ENCODE measurements at places on chromosomes 13 and 19.

- no peak for DNase-seq
Measured at GRCh38 chr13:73259061-73260017, 200.5 kb downstream of the KLF5 start.

- DNase-seq = no peak
Measured at GRCh38 chr19:18776736-18777135, 14.4 kb downstream of the COMP start.

DNA sequence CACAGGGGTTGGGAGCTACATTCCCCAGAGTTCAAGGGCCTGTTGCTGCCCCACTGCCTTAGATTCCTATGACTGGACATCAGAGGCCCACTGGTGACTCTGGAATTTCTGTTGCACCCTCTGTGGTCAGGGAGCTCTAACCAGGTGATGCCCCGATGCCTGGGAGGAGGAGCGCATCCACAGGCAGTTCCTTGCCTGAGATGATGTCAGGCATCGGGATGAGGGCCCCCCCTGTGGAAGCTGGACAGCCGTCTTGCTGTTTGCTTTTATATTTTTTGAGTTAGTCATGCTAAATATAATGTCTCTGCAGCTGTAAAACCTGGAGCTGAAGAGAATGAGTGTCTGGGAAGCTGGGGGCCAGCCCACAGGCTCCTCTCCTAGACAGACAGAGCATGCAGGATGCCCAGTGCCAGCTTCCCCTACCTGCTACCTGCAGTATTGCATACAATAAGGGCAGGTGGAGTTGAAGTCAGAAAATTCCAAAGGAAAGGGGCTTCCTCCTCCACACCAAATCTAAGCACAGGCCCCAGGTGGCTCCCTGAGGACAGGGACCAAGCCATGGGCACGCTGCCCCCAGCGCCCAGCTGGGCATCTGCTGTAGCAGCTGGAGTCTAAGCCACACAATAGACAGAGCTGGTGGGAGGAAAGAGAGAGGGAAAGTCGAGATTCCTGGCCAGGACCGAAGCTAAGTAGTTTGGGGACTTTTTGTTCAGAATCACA lies 16.2 kb downstream of the COL4A2 start:
- no peak for DNase-seq

GRCh38 chr13:51222686-51223559 lies 725 bp downstream of the FAM124A start:
- no peak for DNase-seq

- DNase-seq = no peak
Measured at GRCh38 chr19:15253513-15253912, 21.3 kb upstream of the EPHX3 start.

DNA sequence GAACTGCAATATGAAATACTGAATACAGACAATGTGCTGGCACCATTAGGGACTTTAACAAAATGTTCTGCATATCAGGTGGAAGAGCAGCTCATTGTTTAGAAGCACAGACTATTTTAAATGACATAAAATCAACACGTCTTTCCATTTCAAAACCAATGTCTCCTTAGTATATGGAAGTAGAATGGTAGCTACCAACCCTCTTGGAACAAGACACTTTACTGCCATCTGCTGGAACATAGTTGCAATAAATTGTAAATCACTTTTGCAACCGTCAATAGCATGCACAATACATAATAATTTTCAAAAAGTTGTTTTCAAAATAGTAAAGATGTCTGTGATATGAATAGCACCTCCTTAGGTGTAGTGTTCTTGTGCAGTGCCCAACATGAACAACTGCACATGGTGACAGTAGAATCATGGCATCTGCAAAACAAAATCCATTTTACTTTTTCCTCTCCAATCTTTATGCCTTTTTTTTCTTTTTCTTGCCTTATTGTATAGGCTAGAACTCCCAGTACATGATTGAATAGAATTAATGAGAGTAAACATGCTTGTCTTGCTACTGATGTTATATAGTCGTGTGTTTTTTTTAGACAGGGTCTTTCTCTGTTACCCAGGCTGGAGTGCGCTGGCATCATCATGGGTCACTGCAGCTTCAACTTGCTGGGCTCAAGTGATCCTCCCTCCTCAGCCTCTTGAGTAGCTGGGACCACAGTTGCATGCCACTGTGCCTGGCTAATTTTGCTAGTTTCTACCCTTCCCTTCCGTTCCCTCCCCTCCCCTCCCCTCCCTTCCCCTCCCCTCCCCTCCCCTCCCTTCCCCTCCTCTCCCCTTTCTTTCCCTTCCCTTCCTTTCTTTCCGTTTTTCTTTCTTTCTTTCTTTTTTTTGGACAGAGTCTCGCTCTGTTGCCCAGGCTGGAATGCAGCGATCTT lies 7.8 kb upstream of the LYPD5 start:
- DNase-seq = no peak

DNA sequence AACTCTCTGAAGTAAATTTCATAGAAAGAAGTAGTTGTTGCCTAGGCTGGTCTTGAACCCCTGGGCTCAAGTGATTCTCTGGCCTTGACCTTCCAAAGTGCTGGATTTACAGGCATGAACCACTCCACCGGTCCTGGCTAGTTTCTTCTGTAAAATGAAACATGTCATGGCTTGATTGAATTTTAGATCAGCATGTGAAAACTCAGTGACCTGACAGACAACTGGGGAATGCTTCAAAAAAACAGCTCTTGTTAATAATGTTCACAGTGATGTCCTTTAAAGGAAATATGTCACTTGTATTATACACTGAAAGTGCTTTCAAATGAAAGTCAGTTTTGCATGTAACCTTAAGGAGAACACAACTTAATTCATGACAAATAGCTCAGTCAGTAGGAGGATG lies 118.2 kb downstream of the KLF5 start:
- no peak for DNase-seq

GRCh38 chr19:10209315-10209714 lies 14.6 kb upstream of the DNMT1 start:
- no peak for DNase-seq

GRCh38 chr13:19089315-19089714 lies 92.3 kb downstream of the TUBA3C start:
- DNase-seq = no peak

GRCh38 chr13:102773441-102774213 lies at the start of gene TEX30:
Gene TEX30, minus strand, starts transcription at chr13:102773786. Its CDS starts 3,760 bp downstream, at chr13:102770026.
- peak; percentile 73 for DNase-seq

DNA sequence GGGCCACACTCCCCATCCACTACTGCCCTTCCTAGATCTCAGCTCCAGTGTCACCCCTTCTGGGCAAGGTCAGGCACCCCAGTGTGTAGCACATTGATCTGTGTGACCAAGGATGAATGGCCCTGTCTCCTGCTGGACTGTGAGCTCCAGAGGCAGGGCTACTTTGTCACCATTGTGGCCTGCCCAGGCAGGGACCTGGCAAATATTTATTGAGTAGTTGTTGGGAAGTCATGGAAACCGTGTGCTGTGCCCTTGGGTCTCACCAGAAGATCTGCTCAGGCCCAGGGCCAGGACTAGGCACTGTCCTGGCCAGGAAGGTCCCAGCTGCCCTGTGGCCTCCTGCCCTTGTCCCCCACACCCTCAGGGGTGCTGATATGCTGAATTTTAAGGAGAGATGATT lies 10.5 kb downstream of the NACC1 start:
- DNase-seq = no peak

GRCh38 chr13:90477216-90477615 lies 870.3 kb upstream of the MIR17HG start:
- DNase-seq = no peak

- no peak for DNase-seq
Measured at GRCh38 chr13:114106991-114107685, 25.3 kb downstream of the RASA3 start.

DNA sequence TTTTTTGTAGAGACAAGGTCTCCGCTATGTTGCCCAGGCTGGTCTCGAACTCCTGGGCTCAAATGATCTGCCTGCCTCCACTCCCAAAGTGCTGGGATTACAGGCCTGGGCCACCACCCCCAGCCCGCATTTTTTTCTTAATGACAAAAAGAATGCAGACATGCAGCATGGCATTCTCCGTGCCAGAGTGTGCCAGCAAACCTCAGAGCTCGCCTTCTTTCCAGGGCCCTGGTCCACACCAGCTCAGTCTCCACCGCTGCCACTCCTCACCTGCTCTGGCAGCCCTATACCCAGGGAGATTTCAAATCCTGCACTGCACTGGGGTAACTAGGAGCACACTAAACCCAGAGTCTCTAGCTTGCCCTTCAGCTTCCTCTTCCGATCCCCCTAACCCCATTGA lies 41.7 kb downstream of the ZIC5 start:
- no peak for DNase-seq

DNA sequence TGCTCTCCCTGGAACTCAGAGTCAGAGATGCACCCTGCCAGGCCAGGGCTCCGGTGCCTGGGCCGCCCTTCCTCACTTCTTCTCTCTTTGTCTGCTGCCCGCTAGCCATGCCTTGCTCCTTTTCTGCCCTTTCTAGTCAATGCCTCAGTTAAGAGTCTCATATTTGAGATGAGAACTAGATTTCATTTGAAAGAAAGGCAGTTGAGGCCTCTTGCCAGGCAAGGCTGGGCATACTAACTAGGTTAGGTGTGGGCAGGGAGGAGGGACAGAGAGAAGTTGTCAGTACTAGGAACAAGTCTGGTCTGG lies 341.6 kb downstream of the DNAJC15 start:
- no peak for DNase-seq

- no peak for DNase-seq
Measured at GRCh38 chr13:93559718-93560117, 333.1 kb downstream of the GPC6 start.

GRCh38 chr19:570251-570686 lies 2.1 kb upstream of the BSG start:
- no peak for DNase-seq

DNA sequence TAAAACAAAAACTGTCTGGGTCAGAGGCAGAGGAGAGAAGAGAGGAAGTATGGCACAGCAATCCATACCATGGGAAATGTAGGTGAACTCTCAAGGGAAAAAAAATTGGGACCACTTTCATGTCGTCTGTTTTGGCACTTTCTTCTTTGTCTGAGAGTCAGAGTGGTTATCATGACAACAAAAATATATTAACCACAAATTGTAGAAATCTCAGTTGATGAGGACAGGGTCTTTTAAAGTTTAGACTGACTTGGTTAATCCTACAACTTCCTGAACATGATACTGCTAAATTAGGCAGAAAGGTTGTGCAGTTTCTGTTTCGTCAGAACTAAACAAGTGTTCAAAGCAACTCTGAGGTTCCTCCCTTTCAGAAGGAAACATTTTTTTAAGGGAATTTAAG lies 15.2 kb downstream of the KLF5 start:
- no peak for DNase-seq

GRCh38 chr13:40974460-40975407 lies 44.4 kb downstream of the ELF1 start:
- no peak for DNase-seq

Measured in activated CD8-positive, alpha-beta memory T cell treated with anti-CD3 and anti-CD28 coated beads for 48 hours (primary cell).